ENCODE measurements at places on chromosomes 16 and 17. TPM values are rescaled to one million over a fixed set of nuclear protein-coding genes. Genes with fewer than 3 reads are reported as not detected.

DNA sequence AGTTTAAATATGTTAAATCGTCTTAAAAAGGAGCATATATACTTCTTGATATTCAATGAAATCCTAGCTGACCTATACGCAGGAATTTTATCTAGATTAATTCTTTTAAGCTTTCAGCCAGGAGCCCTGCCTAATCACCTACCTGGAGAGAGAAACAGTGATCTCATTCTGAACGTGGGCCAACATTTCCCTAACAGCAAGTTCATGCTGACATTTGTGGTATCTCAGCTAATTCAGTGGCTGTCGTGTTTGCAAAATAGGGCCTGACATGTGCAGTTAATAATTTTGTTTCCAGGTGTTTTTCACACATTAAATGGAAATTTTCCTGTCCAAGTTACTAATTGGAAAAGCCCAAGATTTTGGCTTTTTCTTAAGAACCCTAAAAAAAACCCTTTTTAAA, 17.4 kb downstream of the KRT24 start:
- no peak for DNase-seq

GRCh38 chr16:3637371-3637923, 17.0 kb upstream of the DNASE1 start:
- DNase-seq = no peak

The FZD2 gene
- 4.7 TPM for total RNA-seq

The VTN gene
- 0.98 TPM for total RNA-seq

The TBX21 gene
- total RNA-seq = 1.9 TPM

DNA sequence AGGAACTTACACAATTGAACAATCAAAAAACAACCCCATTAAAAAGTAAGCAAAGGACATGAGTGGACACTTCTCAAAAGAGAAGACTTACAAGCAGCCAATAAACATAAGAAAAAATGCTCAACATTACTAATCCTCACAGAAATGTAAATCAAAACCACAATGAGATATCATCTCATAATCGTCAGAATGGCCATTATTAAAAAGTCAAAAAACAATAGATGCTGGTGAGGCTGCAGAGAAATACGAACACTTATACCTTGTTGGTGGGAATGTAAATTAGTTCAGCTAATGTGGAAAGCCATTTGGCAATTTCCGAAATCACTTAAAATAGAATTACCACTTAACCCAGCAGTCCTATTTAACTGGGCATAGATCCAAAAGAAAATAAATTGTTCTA, 301.9 kb upstream of the KCNJ16 start:
- DNase-seq = no peak

The STX1B gene
- total RNA-seq = 1.7 TPM

- no peak for DNase-seq
Measured at GRCh38 chr17:5888811-5889210, 181.4 kb upstream of the WSCD1 start.

GRCh38 chr17:73759734-73760438, 115.6 kb upstream of the SDK2 start:
- DNase-seq = no peak

The CAVIN1 gene
- total RNA-seq = 204 TPM

GRCh38 chr16:59510008-59510424, 775.9 kb upstream of the GOT2 start:
- DNase-seq = no peak

GRCh38 chr16:71255721-71256120, 25.2 kb upstream of the HYDIN start:
- no peak for DNase-seq

The SEPTIN1 gene
- 12.8 TPM for total RNA-seq

The HOXB1 gene
- total RNA-seq = not detected

The MED1 gene
- 34.6 TPM for total RNA-seq

DNA sequence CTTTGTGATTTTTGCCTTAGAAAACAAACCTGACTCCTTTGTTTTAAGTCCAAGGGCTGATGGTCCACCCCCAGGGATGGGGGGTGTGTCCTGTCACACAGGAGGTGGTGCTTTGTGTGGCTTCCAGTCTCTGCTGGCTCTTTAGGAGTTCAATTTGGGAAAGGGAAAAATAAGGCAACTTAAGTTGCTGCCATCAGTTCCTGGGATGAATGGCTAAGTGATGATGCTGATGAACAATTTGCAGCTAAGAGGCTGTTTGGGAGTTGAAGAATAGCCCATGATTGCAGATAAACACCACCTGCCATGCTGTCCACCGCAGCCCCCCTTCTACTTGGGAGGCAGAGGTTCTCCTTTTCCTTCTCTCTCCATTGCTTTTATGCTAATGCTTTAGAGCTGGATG, 40.2 kb downstream of the ARL4D start:
- DNase-seq = no peak

The IST1 gene
- total RNA-seq = 220 TPM

The CHD9NB gene
- total RNA-seq = 26.2 TPM

DNA sequence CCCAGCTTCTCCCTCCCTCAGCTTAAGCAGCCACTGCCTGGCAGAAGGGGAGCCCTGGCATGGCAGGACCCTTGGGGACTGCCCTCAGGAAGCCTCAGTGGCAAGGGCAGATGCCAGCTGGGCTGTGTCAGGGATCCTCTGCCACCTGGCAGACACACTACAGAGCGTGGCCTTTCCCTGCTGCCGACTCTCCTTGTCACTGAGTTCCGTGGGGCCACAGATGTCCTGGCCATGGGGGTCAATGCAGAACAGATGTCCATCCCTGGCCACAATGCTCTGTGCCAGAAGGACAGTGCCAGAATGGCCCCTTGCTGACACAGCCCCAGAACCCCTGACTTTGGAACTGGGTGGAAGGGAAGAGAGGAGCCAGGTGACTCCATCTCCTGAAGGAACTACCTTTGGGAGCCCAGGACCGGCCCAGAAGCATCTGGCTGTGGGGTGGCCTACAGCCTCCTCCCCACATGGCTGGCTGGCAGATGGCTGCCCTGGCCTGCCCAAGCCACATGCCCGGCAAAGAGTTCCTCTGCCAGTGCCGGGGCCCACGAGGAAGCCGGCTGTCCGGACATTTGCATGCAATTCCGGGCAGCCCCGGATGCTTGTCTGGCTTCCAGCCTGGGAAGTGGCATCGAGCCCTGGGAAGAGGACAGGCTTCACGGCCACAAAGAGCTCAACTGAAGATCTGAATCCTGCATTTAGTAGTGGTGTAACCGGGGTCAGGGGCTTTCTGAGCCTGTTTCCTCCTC, 24.1 kb downstream of the NPTX1 start:
- DNase-seq = no peak

The PDE6G gene
- 3.2 TPM for total RNA-seq

DNA sequence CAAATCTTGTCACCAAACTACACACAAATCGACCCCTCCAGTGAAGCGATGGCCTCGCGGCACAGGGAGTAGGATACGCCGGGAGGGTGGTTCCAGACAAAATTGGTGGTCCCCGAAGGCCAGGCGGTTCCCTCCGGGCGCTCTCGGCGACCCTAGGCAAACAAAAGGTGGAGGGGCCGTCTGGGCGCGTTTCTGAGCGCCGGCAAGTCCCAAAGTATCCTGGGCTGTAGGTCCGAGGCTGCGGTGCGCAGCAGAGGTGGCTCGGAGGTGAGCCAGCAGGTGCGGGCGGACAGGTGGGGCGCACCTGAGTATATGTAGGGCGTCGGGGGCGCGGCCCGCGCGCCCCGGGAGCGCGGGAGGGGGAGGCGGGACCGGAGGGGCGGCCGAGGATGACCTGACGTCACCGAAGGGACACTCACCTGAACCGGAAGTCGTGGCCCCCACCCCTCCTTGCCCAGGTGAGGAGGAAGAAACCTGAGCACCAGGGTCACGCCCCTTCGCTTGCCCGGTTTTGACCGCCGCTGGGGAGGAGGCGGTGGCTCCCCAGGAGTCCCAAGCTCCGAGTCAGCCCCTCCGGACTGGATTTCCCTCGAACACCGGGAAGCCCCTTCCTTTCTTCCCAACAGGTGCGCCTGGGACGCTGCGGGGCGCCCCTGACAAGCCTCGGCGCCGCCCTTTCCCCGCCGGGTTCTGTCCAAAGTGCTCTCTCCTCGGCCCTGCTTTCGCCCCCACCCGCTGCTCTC, at the start of gene CLDN7:
Gene CLDN7 (minus strand): TSS at position 287 of the 743 bp plus-strand sequence. CDS start 435 bp downstream, outside the sequence.
- DNase-seq = peak; percentile 86

- peak; percentile 85 for DNase-seq
Measured at GRCh38 chr17:35747540-35748017, 5.5 kb downstream of the GAS2L2 start.

The TBC1D26 gene
- total RNA-seq = not detected

The TRPV3 gene
- 1.2 TPM for total RNA-seq

DNA sequence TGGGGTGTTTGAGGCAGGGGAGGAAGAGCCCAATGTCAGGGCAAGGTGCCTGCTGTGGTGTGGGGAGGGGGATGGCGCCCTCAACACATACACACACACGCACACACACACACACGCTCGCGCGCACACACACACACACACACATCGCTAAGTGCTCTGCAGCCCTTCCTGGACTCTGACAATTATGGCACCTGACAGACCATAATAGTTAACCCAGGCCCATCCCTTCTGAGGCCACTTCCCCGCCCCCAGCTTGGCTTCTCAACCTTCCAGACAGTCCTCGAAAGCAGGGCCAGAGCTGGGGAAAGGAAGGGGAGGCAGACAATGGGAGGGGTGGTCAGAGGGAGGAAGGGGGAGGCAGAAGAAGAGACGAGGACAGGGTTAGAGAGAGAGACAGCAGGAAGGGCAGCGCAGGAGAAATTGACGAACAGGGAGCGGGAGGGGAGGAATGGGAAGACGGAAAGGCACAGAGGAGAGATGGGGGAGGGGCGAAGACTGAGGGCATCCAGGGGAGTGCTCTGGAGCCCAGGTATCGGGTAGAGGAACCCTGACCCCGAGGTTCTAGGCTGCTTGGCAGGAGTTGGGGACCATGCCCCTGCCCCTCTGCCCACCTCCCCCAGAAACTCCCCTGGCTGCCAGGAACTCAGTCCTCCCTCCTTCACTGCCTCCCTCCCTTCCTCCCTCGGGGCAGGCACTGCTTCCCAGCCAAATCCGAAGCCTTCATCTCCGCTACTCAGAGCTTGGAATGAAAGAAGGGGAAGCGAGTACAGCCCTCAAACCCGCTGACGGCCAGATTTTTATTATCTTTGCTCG, 4.0 kb downstream of the SRCIN1 start:
- DNase-seq = peak; percentile 83

GRCh38 chr17:61335845-61336655, 63.6 kb upstream of the TBX2 start:
- DNase-seq = peak; percentile 61

The TLCD1 gene
- 25.3 TPM for total RNA-seq

The KRT32 gene
- not detected for total RNA-seq

- no peak for DNase-seq
Measured at GRCh38 chr17:54933921-54934320, 33.3 kb downstream of the TOM1L1 start.

- no peak for DNase-seq
Measured at GRCh38 chr17:38628441-38628840, 22.7 kb upstream of the SRCIN1 start.

The ZACN gene
- 0.22 TPM for total RNA-seq

- DNase-seq = no peak
Measured at GRCh38 chr17:79252886-79253285, 178.3 kb downstream of the ENGASE start.

The GPS2 gene
- 67.0 TPM for total RNA-seq

The CCL16 gene
- total RNA-seq = 0.79 TPM

GRCh38 chr16:6377956-6378355, 954.7 kb upstream of the RBFOX1 start:
- no peak for DNase-seq

Measured in kidney (tissue), 22 donors.